ENCODE measurements at places on chromosomes 5 and 9. TPM values are rescaled to one million over a fixed set of nuclear protein-coding genes. Genes with fewer than 3 reads are reported as not detected.

The RPL37 gene
- total RNA-seq = 35.3 TPM

The PRDM9 gene
- not detected for total RNA-seq

The HK3 gene
- not detected for total RNA-seq

The OLFM1 gene
- total RNA-seq = 0.36 TPM

The FIBCD1 gene
- total RNA-seq = 1.1 TPM

The FAM200C gene
- total RNA-seq = 6.7 TPM

The CSF2 gene
- total RNA-seq = not detected

The CNTNAP3B gene
- 2.2 TPM for total RNA-seq

The CCNJL gene
- 2.0 TPM for total RNA-seq

The FCN1 gene
- not detected for total RNA-seq

GRCh38 chr5:167720259-167720658 lies 571.2 kb upstream of the WWC1 start:
- H3K36me3 ChIP-seq = no peaks in the 10 kb centered on the region
- peaks cover 15% of the 10 kb centered on the region for H3K4me1 ChIP-seq
- peak; percentile 35 for DNase-seq
- no peak overlapping the region for H3K4me3 ChIP-seq
- H3K27ac ChIP-seq = no peak overlapping the region

DNA sequence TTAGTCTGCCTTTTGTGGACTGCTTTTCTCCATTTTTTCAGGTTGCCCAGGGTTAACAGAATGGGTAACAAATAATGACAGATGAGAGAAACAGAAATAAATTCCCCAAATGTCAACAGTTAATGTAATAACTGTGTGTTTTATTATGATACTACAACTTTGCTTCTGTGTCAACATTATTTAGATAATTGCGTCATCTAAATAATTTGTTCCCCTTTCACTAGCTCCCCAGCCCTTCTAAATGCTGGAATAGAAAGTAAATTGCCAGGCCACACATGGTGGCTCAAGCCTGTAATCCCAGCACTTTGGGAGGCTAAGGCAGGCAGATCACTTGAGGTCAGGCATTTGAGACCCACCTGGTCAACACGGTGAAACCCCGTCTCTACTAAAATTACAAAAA lies 53.5 kb downstream of the RNF38 start:
- no peaks in the 10 kb centered on the region for H3K27me3 ChIP-seq
- peaks cover 20% of the 10 kb centered on the region for H3K36me3 ChIP-seq
- DNase-seq = no peak

- no peaks in the 10 kb centered on the region for H3K36me3 ChIP-seq
- peaks cover 5% of the 10 kb centered on the region for H3K4me1 ChIP-seq
- peak; percentile 90 for DNase-seq
- no peak overlapping the region for H3K27ac ChIP-seq
Observed at GRCh38 chr5:56574778-56575177, 240.6 kb upstream of the MAP3K1 start.

DNA sequence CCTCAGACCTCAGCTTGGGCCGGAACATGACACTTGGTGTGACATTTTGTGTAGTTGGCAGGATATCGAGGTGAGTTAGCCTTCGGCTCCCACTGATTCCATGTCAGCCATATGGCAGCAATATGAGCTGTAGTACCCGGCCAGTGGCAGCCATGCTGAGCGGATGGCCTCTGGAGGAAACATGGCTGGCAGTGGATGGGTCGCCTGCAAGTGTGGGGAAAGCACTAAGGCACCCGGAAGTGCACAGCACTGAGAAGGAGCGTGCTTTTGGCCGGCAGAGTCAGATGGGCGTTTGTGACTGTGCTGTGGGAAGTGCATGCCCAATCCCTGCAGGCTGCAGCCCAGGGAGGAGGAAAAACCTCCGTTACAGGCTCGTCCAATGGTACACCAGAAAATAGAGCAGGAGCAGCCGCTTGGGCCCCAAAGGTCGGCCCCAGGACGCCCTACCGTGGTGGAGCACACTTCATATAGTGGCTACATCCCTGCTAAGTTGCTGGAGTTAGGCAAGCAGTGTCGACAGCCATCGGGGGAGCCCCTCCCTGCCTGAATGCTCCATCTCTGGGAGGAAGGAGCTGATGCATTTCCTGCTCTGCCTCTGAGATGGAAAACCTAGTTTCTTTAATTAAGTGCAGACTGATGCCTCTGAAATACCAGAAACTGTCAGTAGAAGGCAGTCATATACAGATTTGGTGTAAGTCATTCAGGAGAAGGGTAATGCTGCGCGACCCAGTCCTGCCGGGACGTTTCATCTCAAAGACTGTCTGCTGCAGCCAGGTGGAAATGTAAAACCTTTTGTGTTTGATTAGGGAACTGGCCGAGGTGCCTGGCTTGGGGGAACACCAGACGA lies 2185.8 kb upstream of the ACO1 start:
- no peaks in the 10 kb centered on the region for H3K4me1 ChIP-seq
- H3K27ac ChIP-seq = no peak overlapping the region
- no peak for DNase-seq
- H3K36me3 ChIP-seq = no peaks in the 10 kb centered on the region
- no peaks in the 10 kb centered on the region for H3K27me3 ChIP-seq

GRCh38 chr5:155189981-155190380 lies 176.4 kb downstream of the KIF4B start:
- DNase-seq = no peak
- no peaks in the 10 kb centered on the region for H3K36me3 ChIP-seq
- no peak overlapping the region for H3K4me3 ChIP-seq
- H3K27me3 ChIP-seq = no peaks in the 10 kb centered on the region
- H3K27ac ChIP-seq = no peak overlapping the region

GRCh38 chr9:96626912-96627311 lies 7.3 kb upstream of the CDC14B start:
- H3K36me3 ChIP-seq = no peaks in the 10 kb centered on the region
- no peak for DNase-seq
- H3K27me3 ChIP-seq = no peaks in the 10 kb centered on the region

DNA sequence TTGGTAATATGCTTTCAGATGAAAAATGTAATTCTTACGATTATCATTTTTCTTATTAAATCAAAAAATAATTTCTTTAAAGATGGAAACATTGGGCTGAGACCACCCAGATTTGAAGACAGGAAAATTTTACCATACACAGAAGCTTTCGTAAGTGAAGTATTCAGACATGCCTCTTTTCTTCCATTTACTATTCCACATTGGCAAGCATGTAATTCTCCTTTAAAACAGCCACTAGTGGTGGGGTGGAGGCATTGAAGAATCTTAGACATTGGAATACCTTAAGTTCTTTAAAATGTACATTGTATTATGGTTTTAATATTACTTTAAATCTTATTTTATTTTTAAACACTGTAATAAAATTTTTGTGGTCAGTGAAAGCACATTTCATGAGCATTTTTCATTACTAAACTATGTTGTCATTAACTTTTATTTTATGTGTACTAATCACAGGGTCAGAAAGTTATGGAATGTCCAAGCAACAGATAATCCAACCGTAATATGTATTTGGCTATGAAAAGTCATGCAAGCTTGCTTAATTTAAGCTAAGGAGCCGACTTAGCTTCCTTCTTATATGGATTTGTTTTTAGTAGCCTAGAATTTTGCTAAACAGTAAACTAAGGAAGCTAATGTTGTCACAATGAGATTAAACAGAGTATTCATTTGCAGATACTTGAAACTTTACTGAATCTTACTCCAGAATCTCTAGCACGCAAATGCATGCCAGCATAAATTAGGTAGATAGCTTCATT lies 97.4 kb upstream of the ALDH1A1 start:
- H3K36me3 ChIP-seq = no peaks in the 10 kb centered on the region
- peak; percentile 5 for DNase-seq
- H3K27me3 ChIP-seq = 0 out of 2 replicates have a peak, but pooled peaks cover 1% of the 10 kb centered on the region
- H3K4me1 ChIP-seq = no peaks in the 10 kb centered on the region
- no peak overlapping the region for H3K4me3 ChIP-seq

GRCh38 chr9:532707-533106 lies 308.8 kb upstream of the DMRT1 start:
- no peak overlapping the region for H3K27ac ChIP-seq
- H3K4me3 ChIP-seq = no peak overlapping the region
- H3K36me3 ChIP-seq = no peaks in the 10 kb centered on the region
- DNase-seq = no peak
- H3K27me3 ChIP-seq = no peaks in the 10 kb centered on the region

- H3K27me3 ChIP-seq = no peaks in the 10 kb centered on the region
- H3K4me3 ChIP-seq = no peak overlapping the region
- H3K4me1 ChIP-seq = peaks cover 52% of the 10 kb centered on the region
- no peaks in the 10 kb centered on the region for H3K36me3 ChIP-seq
- peak overlapping the region; percentile 78 for H3K27ac ChIP-seq
Observed at GRCh38 chr5:172868924-172869591, 35.0 kb downstream of the ERGIC1 start.

DNA sequence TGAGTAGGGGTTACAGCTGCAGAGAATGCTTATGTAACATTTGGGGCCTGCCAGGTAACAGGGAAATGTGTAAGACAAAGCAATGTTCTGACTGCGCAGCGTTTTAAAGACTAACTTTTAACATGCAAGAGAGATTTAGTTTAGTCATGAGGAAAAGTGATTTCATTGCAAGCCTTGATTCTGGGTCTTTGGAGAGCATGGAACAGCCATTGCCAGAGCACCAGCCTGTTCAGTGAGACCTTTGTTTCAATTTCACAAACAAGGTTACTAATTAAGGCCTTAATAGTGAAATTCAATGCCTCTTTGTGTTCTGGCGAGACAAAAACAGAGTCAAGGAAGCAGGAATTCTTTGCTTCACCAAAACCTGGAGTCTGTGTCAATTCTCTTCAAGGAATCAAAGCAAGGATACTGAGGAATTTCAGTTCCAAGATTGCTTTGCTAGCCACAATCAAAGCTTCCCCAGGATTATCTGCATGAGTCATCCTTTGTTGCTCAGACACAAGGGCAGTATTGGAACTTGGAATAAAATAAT lies 14.4 kb downstream of the CKMT2 start:
- no peak overlapping the region for H3K4me3 ChIP-seq
- H3K27ac ChIP-seq = no peak overlapping the region
- H3K27me3 ChIP-seq = no peaks in the 10 kb centered on the region
- H3K36me3 ChIP-seq = no peaks in the 10 kb centered on the region

DNA sequence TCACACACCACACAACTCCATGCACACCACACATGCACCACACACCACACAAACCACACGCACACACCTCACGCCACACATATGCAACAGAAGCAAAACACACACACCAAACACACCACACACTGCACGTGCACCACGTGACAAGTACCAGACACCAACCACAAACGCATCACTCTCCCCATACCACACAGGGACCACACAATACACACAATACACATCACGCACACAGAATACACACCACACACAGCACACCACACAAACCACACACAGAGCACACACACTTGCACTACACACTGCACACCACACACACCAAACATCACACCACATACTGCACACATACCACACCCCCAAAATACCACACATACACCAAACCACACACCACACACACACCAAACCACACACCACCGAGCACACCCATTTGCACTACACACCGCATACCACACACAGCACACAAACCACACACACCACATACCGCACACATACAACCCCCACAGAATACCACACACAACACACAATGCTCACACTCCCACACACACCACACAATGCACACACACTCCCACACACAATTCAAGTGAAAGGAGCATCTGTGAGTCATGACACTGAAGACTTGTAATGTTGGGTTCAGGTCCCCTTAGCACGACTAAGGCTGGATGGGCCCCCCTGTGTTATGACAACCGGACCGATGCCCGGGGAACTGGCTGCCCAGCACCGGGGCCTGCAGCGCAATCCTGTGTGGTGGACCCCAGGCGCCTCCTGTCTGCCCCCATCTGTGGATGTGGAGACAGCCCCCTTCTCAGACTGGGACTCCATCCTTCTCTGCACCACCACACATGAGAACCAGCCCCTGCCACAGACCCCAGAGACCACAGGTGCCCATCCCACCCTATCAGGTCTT lies 6.0 kb upstream of the ZDHHC11 start:
- H3K4me3 ChIP-seq = no peak overlapping the region
- DNase-seq = no peak
- no peaks in the 10 kb centered on the region for H3K4me1 ChIP-seq
- no peak overlapping the region for H3K27ac ChIP-seq
- no peaks in the 10 kb centered on the region for H3K36me3 ChIP-seq

GRCh38 chr5:167308466-167308865 lies 983.0 kb upstream of the WWC1 start:
- H3K4me3 ChIP-seq = no peak overlapping the region
- no peak overlapping the region for H3K27ac ChIP-seq
- H3K27me3 ChIP-seq = peaks cover 10% of the 10 kb centered on the region
- H3K36me3 ChIP-seq = no peaks in the 10 kb centered on the region

- H3K36me3 ChIP-seq = no peaks in the 10 kb centered on the region
- no peaks in the 10 kb centered on the region for H3K4me1 ChIP-seq
- H3K4me3 ChIP-seq = no peak overlapping the region
- H3K27ac ChIP-seq = no peak overlapping the region
- no peaks in the 10 kb centered on the region for H3K27me3 ChIP-seq
- DNase-seq = no peak
Observed at GRCh38 chr5:94551858-94552257, 66.5 kb downstream of the KIAA0825 start.
